ENCODE measurements at places on chromosomes 3 and 15.

DNA sequence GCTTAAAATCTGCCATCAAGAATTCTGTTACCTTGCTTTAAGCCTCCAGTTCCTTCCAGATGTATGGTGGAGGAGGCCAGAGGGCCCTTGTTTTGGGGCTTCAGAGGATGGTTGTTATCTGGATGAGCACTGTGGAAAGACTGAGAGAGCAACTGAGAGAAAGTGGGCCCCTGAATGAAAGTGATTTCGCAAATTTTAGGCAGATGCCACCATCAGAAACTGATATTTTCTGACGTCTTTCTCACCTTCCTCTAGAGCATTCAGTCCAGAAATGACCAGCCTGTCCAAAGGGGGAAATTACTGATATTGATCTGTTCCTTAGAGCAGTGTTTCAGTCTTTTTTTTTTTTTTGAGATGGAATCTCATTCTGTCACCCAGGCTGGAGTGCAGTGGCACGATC is 13.4 kb downstream of the B3GNT5 start:
- no peak for DNase-seq

- DNase-seq = no peak
Observed at GRCh38 chr15:69893863-69894262, 203.9 kb downstream of the TLE3 start.

DNA sequence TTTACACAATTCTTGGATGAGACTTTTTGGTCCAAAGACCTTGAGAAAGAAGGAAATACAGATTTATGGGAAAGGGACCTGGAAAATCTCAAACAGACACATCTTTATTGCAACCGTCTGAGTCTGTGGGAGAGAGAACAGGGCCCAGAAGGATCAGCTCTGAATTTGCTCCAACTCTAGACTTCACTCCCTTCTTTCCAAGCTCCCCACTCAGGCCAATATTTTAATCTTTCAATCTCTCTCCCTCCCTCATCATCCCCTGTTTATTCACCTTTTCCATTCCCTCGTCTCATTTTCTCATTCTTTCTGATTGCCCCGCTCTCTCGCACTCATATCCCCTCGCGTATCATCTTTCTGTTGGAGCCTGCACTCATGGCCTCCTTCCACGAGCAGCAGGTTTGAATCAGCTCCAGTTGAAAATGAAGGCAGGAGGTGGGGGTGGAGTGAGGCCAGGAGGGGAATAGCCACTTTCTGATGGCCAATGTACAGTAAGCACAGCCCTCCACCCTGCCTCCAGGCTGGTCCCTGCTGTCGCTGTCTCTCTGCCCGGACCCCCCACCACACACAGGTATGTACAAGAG is 63.6 kb upstream of the BOC start:
- DNase-seq = no peak

DNA sequence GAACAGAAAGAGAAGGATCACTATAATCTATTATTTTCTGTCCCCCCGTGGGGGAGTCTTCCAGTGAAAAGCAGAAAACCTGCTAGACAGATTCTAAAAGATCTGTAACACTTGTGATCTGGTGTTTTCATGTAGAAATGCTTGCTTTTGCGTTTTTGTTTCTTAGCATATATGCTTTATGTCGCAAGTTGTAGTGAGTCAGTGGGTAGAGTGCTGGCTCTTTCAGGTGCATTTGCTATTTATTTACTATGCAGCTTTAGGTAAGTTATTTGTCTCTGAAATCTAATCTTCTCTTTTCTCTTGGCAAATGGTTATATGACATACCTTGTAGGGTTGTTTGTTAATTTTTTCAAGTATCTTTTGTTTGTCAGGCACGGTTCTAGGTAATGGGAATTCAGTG is 9.4 kb downstream of the AKAP13 start:
- no peak for DNase-seq

GRCh38 chr3:8768364-8769087 is 887 bp downstream of the OXTR start:
- no peak for DNase-seq

GRCh38 chr3:189188466-189188865 is 16.7 kb downstream of the TPRG1 start:
- no peak for DNase-seq

DNA sequence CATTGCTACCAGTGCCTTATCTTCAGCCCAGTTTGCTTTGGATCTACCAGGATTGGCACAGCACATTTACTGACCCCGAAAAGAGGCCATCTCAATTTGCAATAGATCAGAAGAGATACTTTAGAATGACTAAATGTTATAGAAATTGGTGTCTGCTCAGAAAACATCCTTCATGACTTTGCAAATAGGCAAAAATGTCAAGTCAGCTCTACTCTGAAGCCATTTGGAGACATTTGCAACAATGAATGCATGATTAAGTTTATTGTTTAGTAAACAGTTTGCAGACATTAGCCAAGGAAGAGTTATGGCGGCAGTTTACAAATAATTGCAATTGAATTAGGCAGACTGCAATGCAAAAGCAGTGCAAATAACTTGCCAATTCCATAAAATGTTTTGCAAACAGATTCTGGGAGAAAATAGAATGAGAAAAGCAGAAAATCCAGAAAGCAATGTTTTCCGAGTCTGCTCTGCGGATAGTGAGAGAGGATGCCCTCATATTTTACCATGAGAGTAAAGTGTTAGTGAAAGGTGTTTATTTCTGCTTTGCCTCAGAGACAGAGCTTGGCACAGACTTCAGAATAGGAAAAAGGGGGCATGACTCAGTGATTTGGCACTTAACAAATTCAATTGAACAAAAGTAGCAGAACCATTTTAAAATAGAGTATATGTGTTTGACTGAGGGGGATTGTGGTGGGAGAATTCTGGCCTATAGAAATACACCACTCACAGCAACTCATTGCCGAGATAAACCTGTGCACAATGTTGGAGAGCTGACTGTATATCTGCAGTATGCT is 334.9 kb upstream of the NR2F2 start:
- DNase-seq = no peak

- no peak for DNase-seq
Observed at GRCh38 chr3:65939801-65940246, 98.9 kb downstream of the MAGI1 start.

- DNase-seq = no peak
Observed at GRCh38 chr3:16171825-16172224, 2.7 kb upstream of the GALNT15 start.

GRCh38 chr3:30342318-30343060 is 263.9 kb upstream of the TGFBR2 start:
- DNase-seq = peak; percentile 97

DNA sequence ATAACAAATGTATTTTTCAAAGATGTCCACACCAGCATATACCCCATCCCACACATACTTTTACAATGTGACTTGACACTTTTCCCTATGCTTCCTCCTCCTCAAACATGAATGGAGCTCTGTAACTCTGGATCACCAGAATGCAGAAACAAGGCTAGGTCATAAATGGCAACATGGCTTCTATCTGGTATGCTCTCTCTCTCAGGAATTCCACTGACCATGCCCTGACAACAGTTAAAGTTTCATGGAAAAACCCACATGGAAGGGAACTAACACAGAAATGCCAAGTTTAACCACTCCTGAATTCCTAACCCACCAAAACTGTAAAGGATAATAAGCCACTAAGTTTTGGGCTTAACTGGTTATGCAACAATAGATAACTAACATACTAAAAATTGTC is 19.9 kb downstream of the MYO9A start:
- no peak for DNase-seq

DNA sequence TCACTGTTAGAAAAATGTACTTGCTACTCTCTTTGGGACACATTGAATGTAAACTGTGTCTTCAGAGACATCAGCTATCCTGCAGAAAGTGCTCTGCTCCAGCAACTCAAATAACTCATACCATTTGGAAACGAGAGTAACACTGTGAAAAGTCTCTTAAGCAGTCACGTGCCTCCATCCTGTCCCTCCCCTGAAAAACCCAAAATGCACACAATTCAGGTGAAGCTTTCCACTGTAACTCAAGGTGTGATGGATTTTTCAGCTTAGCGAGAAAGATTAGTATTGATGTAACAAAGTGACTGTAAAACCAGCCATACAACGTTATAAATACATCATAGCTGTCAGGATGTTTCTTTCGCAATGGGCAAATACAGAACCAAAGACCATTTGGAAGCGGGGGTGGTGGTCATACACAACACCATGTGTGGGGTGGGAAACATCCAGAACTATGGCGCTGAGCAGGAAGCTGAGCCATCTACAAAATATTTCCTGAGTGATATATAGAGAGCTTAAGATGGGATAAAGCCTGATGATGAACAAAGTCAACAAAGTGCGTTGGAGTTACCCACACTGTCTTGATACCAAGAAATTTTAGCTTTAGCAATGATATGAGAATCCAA is 332.3 kb downstream of the FOXP1 start:
- no peak for DNase-seq

- DNase-seq = no peak
Observed at GRCh38 chr3:142716102-142716501, 7.7 kb upstream of the TRPC1 start.

DNA sequence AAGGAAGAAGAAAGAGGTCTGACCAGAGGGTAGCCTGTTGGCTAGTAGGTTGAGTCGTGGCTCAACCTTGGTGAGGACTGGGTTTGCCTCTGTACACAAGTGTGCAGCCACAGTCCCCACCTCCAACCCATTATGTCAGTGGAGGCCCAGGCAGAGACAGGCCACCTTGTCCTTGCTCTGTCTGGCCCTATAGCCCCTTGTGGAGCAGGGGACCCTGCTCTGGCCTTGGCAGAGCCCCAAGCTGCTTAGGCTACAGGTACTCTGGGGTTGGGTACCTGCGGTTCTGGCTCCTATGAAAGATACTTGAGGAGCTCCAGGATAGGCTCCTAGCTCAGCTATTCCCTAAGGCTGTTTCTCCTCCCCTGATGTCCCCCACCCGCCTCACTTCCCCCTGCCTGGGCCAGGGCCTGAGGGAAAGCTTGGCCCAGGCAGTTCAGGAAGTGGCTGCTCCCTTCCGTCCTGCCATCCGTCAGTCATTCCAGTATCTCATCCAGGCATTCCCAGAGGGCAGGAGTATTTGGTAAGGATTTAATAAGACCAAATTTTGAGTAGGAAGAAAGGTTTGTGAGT is 44.0 kb downstream of the FGD5 start:
- no peak for DNase-seq

DNA sequence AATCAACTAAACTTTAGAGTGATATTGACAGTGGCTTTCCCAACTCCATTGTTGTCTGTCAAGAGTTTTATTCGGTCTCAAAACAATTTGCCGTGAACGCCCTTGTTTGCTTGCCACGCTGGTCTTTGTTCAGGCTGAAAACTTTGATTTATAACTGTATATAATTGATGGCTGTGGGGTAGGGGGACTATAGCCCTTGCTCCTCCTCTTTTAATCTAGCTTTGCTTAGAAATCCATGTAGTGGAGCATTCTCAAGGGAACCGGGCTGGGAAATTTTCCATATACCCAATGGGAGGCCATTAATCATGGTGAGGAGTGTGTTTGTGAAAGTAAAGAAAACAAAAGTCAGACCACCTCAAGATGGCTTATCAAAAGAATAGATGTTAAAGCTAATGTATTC is 339.8 kb upstream of the RARB start:
- no peak for DNase-seq

DNA sequence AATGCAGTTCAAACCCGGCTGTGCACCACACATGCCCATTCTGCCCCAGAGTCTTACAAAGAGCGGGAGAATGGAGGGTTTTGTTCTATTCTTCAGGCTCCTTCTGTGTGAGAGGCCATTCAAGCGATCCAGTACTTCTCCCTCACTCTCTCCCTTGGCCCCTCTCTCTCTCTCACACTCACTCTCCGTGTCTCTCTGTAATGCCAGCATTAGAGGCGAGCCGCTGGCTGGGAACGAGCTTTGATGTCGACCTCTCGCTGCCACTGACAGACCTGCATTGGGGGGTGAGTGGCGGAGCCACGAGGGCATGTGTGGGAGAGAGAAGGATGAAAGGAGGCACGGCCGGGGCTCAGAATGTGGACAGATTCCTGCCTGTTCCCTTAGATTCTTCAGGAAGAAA is 231.7 kb upstream of the ARRDC4 start:
- no peak for DNase-seq

- DNase-seq = no peak
Observed at GRCh38 chr15:62912808-62913207, 129.7 kb upstream of the TPM1 start.

DNA sequence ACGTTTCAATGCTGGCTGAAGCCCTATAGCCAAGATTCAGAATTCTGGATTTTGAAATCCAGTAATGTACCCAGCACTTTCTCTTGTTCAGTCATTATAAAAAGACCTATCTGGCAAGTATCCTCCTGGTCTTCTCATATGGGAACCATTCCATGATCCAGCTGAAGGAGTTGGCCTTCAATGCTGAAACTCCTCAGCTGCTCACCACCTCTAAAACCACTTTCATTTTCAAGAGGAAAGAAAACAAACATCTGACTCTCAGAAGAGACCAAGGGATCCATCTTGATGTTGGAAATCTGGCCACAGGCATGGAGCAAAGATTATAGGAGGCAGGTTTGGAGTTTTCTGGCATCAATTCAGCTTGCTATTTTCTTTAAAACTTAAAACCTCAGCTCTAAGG is 235.4 kb downstream of the FMN1 start:
- no peak for DNase-seq

DNA sequence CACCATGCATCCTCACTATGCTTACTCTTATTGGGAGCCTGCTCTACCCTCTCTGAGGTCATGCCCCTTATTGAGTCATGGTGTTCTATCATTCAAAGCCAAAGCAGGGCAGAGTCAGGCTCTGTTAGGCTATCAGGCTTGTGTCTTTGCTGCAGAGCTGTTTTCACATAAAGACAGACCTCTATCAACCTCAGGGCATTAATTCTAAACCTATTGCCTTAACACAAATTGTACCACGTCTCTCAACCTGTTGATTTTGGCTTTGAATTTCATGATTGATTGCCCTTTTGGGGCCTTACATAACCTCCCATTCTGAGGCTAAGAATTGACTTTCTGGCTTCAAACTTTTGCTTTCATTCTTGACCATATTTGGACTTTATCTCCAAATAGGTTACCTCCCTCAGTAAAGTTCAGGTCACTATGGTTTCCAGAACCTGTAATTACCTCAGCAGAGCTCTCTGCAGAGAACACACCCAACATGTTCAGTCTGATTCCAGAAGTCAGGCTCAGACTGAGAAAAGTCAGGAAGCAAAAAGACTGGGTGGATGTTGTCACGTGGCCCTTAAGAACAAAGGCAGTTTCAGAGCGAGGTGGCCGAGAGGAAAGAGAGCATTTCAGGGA is 221.4 kb upstream of the NANOGP8 start:
- DNase-seq = peak; percentile 41

GRCh38 chr15:37041836-37042235 is 58.5 kb downstream of the MEIS2 start:
- no peak for DNase-seq
